IPS DF 6.9 (cell line): ENCODE measurements at places on chromosomes 4 and X.

DNA sequence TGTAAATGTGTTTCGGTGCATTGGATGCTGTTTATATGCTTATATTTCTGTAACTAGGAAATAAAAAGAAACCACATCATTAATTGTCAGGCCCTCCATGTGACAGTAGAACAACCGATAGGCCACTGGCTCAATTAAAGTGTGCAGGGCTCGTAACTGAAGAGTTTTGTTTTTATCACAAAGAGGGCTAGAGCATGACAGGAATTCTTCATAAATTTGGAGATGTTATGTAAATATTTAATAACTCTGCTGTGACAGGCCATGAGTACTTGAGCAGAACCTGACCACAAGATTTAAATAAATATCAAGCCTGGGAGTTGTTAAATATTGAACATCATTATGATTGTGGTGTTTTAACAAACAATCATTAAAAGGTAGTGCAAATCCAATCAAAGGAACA, 55.9 kb downstream of the MID1 start:
- DNase-seq: no peak

GRCh38 chrX:130120746-130121504, 10.6 kb upstream of the ELF4 start:
- DNase-seq: no peak

GRCh38 chr4:142474398-142475087, 371.6 kb downstream of the INPP4B start:
- DNase-seq: no peak

- DNase-seq: no peak
These were observed 111.3 kb downstream of the SHROOM3 start for GRCh38 chr4:76546327-76546726.

DNA sequence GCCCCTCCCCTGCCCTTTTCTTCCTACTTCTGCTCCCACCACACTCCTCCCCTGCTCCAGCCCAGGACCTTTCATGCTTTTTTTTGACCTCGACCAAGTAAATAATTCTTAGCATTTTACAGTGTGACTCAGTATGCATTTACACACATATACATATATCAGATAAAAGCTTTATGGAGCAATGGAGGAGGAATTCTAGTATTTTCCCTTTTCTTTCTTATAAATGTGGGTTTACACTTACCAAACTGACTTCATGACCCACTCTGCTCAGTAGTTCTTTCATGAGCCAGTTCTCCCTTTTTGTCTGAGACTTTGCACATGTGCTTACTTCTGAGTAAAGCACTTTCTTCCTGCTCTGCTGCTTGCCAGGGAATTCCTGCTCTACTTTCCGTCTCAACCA, 111.8 kb upstream of the H2AZ1 start:
- no peak for DNase-seq

GRCh38 chrX:105313596-105313995, 93.1 kb upstream of the TEX13A start:
- no peak for DNase-seq

DNA sequence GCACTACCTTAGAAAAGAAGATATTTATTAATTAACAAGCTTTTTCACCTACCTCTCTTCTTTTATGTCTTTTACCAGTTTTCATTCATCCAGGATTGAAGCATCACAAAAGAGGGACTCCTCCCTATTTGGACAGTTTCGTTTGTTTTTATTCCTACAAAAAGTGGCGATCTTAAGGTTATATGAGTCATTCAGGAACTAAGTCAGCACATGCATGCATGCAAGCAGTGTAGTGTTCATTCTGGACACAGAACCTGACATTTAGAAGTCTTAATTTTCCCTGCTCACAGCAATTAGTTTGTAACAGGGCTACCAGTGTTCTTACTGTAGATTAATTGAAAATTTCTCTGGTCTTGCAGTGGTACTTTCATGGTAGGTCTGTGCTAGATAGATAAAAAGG, 47.9 kb upstream of the QRFPR start:
- no peak for DNase-seq

DNA sequence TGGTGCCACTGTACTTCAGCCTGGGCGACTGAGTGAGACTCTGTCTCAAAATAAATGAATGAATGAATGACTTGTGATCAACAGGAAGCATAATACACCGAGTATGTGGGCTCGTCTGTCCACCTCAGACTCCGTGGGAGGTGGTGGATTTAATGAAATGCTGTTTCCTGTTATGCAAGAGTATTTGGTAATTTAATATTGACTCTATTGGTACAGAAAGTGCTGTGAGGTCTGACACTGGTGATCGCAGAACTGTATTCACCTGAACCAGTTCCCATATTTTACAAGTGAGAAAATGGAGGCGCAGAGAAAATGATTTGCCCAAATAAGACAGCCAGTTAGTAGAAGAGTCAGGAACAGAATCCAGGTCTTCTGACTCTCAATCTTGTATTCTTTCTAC, 423.3 kb downstream of the RAPGEF2 start:
- no peak for DNase-seq
